ENCODE measurements at places on chromosomes 11 and 22. TPM values are rescaled to one million over a fixed set of nuclear protein-coding genes. Genes with fewer than 3 reads are reported as not detected.

- no peaks in the 10 kb centered on the region for H3K27me3 ChIP-seq
- no peak overlapping the region for H3K4me3 ChIP-seq
- H3K36me3 ChIP-seq = no peaks in the 10 kb centered on the region
- no peak overlapping the region for H3K27ac ChIP-seq
Measured at GRCh38 chr11:94043241-94043640, 22.1 kb downstream of the HEPHL1 start.

GRCh38 chr11:22430141-22430541, 92.0 kb downstream of the SLC17A6 start:
- H3K4me1 ChIP-seq = no peaks in the 10 kb centered on the region
- no peaks in the 10 kb centered on the region for H3K27me3 ChIP-seq
- H3K27ac ChIP-seq = no peak overlapping the region
- no peaks in the 10 kb centered on the region for H3K36me3 ChIP-seq
- no peak for DNase-seq

Gene HBG2
- not detected for polyA plus RNA-seq

DNA sequence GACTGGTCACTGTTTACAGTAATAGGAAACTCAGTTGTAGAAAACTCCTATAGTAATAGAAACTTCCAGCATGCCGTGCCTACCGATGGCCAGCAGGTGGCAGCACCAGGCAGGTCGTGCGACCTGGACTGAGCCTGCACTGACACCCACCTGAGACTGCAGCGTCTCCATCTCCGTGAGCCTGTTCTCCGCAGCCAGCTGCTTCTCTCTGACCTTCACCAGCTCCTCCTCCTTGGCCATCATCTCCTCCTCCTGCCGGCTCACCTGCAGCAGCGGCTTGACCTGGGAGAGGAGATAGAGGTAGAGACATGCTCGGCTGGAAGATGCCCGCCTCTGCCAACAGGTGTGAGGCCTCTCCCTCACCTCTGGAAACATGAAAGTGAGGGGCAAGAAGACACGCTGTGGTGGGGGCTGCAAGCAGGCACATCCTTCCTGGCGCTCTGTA, 48.5 kb downstream of the APOL1 start:
- no peak overlapping the region for H3K4me3 ChIP-seq
- H3K27me3 ChIP-seq = no peaks in the 10 kb centered on the region
- peaks cover 89% of the 10 kb centered on the region for H3K36me3 ChIP-seq
- H3K27ac ChIP-seq = no peak overlapping the region

Gene APOL4
- polyA plus RNA-seq = 6.1 TPM

Gene MOB2
- polyA plus RNA-seq = 50.7 TPM

GRCh38 chr22:37981282-37982011, 2.9 kb downstream of the SOX10 start:
- no peak for DNase-seq
- no peak overlapping the region for H3K27ac ChIP-seq
- no peak overlapping the region for H3K4me3 ChIP-seq
- no peaks in the 10 kb centered on the region for H3K4me1 ChIP-seq
- H3K36me3 ChIP-seq = no peaks in the 10 kb centered on the region
- H3K27me3 ChIP-seq = peaks cover 3% of the 10 kb centered on the region

All from kidney (tissue), 22 donors.